HEK293T (cell line): ENCODE measurements at places on chromosomes 5 and 9.

GRCh38 chr5:116377276-116378006 lies 197.2 kb downstream of the SEMA6A start:
- DNase-seq, result no peak

GRCh38 chr5:14714706-14715105 lies 50.2 kb downstream of the OTULIN start:
- no peak for DNase-seq

DNA sequence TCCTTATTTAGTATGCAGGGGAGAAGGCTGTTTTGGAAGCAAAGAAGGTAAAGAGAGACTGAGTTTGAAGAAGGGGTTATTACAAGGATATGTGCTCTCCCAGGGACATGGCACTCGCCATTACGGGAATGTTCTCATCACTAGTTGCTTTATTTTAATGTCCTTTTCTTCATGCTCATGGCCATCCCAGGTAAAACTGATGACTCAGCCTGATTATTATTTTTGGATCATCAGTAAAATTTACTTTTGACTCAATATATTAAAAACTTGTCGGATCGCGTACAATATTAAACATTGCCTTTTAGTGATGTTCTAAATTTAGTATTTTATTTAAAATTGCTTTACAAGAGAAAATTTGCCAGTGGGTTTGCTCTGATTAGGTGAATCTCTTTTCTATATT lies 414.7 kb downstream of the TLE4 start:
- no peak for DNase-seq

- no peak for DNase-seq
Measured at GRCh38 chr5:144460600-144460999, 289.9 kb downstream of the KCTD16 start.

DNA sequence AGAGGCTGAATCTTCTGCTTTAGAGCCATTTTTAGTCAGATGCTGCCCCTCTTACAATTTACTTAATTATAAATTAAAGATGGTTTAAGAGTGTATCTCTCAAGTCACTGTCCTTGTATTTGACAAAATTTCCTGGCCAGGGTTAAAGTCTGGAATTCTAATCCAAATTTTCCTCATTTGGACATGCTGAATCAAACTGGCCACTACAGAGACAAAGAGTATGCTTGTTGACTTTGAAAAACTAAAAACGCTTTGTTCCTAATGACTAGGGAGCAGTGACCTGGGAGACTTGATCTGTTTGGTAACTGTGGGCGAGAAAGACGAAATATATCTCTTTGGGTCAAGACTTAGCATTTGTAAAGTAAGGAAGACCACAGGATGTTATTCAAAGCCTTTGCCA lies 303.2 kb downstream of the ZSWIM6 start:
- no peak for DNase-seq

- DNase-seq, result no peak
Measured at GRCh38 chr5:38462976-38463633, 93.3 kb downstream of the LIFR start.

DNA sequence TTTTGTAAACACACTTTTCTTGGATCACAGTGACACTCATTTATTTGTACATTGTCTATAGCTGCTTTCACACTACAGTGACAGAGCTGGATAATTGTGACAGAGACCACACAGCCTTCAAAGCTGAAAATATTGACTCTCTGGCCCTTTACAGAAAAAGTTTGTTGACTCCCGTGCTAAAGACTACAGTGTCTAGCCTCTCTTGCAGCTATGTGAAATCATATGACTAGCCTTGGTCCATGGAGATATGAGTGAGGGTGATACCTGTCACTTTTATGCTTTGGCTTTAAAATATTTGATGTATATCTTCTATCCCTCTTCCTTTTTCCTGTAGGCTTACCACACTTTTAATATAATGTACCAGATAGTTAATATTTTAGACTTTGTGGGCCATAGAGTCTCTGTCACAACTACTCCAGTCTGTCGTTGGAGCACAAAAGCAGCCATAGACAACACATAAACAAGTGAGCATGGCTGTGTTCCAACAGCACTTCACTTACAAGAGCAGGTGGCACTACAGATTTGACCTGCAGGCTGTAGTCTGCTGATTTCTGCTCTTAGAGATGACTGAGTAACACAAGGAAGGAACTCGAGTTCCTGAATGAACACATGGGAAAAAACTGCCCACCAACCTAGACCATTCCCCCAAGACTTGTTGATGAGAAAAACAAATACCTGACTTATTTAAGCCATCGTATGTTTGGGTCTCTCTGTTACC lies 73.5 kb upstream of the ANKRD55 start:
- DNase-seq, result no peak

DNA sequence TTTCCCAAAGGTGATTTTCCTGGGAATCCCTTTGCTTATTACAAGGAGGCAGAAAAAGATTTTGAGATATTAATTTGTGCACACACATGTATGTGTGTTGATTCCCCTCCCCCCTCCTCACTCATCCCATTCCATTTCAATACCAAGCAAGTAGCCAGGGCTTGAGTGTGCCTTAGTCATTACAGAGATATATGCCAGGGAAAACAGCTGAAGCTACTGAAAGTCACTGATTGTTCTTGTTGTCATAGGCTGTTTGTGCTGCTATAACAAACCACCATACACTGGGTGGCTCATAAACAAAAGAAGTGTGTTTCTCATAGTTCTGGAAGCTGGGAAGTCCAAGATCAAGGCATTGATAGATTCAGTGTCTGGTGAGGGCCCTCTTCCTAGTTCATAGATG lies 158.6 kb downstream of the BAAT start:
- no peak for DNase-seq

- DNase-seq, result no peak
Measured at GRCh38 chr9:127976498-127976897, 4.3 kb downstream of the EEIG1 start.

DNA sequence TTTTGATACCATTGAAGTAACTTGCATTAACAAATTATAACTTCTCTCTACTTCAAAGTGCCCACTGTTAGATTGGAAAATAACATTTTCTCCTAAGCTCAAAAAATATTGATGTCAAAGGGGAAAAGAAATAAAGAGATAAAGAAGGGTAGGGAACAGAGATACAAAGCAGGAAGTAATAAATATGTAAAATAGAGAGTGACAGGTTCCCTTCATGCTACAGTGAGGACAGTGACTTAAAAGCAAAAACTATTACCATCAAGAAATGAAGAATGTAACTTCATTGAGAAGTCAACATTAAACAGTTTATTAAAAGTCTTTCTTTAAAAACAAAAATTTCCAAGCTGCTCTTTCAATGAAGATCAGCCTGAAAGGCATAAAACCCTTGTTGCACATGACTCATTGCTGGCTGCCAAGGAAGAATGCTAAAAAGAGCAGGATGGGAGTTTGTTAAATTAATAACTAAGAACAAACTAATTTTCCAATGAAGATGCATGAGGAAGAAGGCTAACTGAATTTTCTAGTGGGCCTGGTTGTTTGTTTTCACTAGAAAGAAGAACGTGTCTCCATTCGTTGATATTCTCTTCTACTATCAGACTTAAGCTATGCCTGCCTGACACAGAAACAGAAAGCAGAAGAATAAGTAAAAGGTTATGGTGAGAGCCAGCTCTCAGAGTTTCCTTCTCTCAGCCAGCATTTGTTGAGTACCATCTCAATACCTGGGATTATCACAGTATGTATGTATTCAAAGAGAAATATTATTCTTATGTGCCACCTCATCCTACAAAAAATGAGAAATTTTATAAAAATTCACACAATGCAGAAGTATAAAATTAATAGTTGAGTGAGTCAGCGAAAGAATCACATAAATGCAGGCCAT lies 197.8 kb upstream of the NREP start:
- DNase-seq, result no peak

DNA sequence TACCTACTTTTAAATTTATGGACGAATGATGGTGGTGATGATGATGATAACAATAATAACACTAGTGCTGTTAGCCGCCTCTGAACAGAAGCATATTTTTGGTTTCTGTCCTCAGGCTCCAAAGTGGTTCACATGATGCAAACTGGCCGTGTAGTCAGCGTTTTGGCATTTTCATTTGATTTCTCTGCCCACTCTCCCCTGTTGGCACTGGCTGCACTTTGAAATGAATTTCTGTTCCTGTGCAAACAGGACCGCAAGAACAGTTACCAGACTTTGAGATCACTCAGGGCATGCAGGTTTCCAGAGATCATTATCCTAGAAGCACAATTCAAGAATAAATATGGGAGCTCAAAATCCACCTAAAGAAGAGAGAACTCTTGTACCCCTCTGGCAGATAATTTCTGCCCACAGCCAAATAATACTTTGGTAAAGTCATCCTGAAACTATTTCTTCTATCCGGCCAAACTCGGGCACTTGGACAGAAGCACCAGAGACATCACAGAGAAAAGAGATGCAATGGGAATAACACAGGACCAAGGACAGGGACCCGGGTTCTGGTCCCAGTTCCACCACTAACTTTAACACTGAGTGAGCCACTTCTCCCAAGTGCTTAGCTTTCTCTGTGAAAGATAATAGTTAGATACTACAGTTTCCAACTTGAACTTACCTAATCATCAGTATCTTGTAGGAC lies 201.7 kb upstream of the PTGER4 start:
- no peak for DNase-seq

- DNase-seq, result no peak
Measured at GRCh38 chr9:109289186-109289585, 31.7 kb downstream of the EPB41L4B start.

- DNase-seq, result no peak
Measured at GRCh38 chr9:128222026-128222425, 18.8 kb downstream of the DNM1 start.

DNA sequence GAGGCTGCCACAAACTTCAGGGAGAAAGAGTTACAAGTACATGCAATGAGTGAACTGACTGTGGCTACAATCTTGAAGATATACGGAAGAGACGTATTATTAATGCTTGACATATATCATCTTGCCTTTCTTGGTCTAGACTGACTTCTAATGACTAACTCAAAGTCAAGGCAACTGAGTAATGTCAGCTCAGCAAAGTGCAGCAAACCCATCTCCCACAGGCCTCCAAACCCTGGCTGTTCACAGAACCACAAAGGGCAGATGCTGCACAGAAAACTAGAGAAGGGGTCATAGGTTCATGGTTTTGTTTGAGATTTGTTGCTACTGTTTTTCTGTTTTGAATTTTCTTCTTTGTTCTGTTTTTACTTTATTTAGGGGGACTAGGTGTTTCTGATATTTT lies 21.0 kb downstream of the IL7R start:
- no peak for DNase-seq

DNA sequence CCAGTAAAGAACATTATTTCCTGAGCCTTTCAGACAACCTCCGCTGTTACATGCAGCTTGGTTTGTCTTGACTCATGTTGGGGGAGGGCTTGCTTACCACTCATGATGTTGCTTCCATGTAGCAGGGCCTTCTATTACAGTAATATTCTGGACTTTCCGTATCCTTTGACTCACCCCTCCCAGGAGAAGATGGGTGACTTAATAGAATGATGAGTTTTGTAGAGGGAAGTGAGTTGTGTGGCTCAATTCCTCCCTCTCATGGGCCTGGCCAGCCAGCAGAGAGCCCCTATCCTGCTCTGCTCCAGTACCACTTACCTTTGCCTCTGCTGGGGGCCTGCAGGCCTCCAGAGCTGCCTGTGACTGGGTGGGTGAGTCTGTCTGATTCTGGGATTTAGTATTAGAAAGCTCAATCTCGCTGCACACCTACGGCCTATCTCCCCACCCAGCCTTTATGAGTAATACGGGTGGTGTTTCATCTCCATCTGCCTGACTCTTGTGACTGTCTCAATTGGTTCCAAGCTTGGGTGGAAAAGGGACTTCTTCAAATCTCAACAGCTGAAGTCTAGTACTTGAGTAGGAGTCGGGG lies 52.6 kb upstream of the KLF9 start:
- DNase-seq, result no peak

- no peak for DNase-seq
Measured at GRCh38 chr9:128337936-128338335, 2.4 kb upstream of the SLC27A4 start.

DNA sequence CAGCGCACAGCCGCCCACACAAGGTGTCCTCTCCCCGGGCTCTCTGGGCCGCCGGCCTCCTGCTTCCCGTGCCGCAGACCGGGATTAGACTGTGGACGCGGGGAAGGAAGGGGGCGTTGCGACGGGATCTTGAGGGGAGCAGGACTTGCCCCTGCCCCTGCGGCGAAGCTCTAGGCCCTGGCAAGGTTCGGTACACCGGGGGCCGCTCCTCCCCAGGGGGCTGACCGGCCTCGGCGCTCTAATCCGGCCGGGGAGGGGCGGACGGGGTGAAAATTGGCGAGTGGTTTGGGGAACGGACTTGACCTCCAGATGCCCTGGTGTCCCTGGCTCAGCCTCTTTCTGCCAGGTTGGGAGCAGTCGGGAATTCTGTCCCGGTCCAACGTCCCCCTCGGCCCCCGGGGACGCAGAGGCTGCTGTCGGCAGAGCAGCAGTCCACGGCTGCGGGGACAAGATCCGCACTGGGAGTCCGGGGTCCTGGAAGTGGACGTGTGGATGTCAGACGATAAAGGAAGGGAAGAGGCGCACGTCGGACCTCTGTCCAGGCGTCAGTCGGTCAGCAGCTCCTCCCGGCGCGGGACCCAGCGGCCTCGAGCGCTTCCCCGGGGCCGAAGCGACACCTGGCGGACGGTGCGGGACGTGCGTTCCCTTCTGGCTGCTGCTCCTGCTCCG lies 1.9 kb upstream of the CNTFR start:
- DNase-seq, result peak; percentile 92

DNA sequence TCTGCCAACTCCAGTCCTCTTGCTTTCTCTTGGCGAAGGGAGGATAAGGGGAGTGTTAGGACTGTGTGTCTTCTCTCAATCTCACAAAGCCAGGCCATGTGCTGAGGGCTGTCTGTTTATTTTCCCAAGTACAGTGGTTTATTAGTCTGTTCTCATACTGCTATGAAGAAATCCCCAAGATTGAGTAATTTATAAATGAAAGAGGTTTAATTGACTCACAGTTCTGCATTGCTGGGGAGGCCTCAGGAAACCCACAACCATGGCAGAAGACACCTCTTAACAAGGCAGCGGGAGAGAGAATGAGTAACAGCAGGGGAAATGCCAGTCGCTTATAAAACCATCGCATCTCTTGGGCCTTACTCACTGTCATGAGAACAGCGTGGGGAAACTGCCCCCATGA lies 36.2 kb upstream of the CKS2 start:
- DNase-seq, result no peak

DNA sequence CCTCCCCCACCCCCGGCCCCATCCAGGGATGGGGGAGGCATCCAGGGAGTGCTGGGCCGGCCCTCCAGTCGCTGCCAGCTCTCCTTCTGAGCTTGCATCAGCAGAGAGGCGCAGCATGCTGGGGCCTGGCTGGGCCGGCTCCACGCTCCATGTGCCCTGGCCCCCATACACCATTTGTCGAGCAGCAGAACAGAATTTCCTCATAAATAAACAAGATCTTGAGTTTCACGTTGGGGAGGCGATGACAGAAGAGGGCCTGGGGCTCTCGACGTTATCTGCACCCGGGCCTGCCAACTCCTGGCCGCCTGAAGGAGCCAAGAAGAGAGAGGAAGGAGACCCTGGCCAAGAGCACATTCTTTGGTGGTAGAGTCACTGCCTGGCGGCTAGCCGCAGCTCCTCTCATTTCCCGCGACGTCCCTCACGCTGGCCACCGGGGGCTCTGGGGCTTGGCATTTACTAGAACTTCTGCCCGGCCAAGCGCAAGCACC lies 177.0 kb downstream of the FGF18 start:
- DNase-seq, result no peak
